Kidney epithelial cell (primary cell): ENCODE measurements at places on chromosomes 6 and 20. TPM values are rescaled to one million over a fixed set of nuclear protein-coding genes. Genes with fewer than 3 reads are reported as not detected.

Gene SASH1
- 12.1 and 13.8 TPM in 2 replicates for total RNA-seq

Gene SUPT3H
- total RNA-seq = 18.3 and 25.1 TPM in 2 replicates

Gene SOD2
- total RNA-seq = 482 and 495 TPM in 2 replicates

Gene MUCL3
- total RNA-seq = not detected in 2 replicates

DNA sequence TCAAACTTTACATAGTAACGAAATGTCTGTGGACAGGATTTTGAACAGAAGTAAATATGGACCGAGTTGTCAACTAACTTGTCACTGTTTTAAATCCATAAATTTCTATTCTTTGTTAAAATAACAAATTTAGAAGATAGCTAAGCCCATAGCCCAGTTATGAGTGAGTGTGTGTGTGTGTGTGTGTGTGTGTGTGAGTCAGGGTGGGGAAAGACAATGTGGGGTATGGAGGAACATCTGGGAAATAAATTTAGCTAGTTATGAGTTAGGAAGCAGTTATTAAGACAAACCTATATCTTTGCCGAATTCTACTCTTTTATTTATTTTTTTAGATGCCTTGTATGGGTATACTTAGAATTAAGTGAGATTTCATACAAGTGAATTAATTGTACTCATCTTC lies 9.0 kb downstream of the TPBG start:
- no peak for DNase-seq

GRCh38 chr6:24719125-24719971 lies at the start of gene C6orf62:
Gene C6orf62, minus strand, starts transcription at chr6:24719154. Its CDS starts 486 bp downstream, at chr6:24718668.
- no peak for DNase-seq

DNA sequence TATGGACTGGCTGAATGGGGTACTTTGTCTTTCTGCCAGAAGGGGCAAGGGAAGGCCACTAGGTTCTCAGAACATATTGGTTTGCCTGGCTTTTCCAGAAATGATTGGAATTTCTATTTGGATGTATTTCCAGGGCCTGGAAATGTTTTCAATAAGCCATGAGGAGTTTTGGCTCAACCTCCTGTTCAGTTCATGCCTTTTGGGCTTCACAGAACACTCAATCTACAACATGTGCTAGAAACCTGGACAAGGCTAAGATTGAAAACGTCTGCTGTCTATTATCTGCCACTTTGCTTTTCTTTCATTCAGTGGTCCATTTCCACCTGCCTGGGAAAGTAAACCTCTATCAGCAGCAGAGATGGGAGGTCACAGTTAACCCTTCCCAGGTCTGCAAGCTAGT lies 793.4 kb downstream of the TENT5A start:
- DNase-seq = no peak

DNA sequence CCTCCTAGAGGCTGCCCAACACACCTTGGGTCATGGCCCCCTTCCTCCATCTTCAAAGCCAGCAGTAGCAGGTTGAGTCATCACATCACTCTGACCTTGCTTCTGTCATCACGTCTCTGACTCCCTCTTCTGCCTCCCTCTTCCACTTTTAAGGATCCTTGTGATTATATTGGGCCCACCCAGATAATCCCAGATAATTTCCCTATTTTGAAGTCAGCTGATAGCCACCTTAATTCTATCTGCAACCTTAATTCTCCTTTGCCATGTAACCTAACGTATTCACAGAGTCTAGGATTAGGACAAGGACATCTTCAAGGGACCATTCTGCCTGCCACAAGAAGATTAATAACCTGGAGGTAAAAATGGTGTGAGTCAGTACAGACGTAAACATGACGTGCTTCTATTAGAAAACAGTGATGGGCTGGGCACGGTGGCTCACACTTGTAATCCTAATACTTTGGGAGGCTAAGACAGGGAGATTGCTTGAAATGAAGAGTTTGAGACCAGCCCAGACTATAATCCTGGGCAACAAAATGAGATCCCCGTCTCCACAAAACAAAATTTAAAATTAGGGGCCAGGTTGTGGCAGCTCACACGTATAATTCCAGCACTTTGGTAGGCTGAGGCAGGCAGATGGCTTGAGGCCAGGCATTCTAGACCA lies 3.3 kb downstream of the ZSWIM3 start:
- DNase-seq = no peak

DNA sequence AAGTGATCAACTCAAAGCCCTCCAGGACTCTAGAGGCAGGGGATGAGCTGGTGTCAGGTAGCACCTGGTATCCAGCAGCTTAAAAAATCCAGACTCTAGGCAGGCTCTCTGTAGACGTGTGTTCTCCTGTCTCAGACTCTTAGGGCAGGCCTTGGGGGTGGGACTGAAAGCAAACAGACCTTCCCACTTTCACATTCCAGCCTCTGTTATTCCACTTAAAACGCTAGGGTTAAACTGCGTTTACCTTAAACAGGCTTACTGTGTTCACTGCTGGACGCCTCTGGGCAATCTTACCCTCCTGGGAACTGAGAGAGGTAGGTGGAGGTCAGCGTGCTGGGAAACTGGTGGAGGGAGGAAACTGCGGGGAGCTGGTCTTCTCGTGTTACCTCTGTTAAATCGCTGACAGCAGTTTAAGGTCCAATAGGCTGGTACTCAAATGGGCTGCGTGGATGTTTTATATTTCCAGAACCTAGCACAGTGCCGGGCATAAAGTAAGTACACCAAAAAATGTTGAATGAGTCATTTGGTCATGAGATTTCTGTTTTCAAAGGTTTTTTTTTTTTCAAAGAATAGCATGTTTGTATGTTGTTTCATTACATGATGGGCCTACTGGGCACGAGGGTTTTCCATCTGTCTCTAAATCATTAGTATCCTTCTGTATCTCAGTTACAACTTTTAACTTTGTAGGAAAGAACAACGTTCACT lies at the start of gene GCNT2:
TSS of gene GCNT2 (plus strand) at position 248 of the 705 bp plus-strand sequence. CDS start 7,561 bp downstream, outside the sequence.
- no peak for DNase-seq

DNA sequence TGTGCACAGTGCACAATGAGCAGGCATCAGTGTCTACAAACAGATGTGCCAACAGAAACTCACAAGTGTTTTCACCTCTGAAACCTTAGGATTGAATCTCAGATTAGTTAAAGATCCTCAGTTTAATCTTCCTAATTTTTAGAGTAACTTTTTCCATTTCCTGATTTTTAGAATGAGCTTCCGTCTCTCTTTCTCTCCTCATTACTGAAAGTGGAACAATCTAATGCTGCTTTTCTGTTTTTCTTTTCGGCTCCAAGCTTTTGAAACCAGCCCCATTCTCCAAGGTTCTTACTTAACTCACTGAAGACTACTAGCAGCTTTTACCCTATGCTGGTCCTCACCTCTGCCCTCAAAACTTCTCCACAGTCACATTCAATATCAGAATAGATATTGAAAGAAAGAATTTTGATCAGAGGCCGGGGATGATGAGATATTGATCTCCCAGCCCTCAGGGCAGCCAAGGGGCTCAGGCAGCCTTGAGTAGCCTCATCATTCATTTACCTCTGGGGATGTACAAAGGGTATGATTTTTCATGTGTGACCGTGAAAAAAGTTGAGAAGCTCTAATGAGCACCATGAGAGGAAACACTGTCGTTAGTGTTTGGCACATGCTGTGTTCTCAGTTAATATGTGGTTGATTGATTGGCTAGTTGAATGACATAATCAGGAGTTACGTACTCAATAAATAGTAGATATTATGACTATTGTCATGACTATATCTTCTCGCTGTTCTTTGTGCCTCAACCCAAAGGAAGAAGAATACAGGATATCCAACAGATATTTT lies 11.9 kb upstream of the STK38 start:
- no peak for DNase-seq

DNA sequence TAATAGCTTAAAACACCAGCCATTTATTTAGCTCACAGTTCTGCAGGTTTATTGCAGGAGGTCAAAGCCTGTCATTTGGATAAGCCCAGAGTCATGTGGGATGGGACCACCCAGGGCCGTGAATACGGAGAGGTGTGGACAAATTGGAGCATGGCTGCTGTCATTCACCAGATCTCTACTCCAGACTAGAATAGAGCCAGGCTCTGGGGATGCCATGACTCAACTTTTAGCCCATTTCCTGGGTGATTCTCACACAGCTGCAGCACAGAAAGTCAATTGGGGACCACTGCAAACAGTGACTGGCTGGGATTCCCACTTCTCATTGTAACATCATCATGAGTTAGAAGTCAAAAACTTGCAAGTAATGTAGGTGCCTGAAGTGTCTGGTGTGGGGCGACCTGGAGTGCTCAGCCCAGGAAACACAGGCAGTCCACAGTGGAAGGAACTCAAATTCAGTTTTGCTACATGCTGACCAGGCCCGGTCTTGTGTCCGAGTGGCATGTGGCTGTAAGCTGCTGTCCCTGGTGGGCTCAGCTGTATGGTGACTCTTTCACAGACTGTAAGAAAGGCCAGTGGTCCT lies 174.3 kb downstream of the SCP2D1 start:
- no peak for DNase-seq

DNA sequence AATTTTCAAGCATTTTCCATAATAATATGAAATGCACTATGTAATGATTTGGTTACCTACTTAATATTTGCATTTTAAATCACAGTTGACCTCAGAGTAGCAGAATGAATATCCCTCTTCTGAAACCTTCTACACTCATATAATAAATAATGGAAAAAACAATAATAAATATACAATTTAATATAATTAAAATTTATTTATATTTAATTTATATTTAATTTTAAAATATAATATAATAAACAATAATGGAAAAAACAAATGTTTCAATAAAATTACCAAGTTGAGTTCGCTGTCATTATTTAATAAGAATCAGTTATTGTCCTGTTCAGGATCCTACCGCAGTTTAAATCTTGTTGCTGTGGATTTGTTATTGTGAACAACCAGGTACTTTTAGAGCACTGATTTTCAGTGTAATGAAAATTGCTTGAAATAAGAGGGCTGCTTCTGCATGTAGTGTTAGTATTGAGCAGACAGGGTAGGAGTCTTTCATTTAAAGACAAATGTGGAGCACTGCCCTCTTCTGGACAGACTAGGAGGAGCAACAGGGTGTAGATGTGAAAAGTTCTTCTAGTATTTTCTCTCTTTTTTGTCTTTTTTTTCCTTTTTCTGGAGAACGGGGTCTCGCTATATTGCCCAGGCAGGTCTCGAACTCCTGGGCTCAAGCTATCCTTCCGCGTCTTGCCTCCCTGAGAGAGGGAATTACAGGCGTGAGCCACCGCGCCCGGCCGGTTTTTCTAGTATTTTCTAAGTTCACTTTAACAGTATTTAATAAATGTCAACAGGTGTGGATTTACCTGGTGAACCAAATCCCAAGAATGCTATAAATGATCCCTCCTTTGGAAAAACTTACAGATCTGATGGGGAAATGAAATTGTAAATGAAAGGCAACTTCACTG lies 13.6 kb downstream of the TRAPPC3L start:
- DNase-seq = peak; percentile 35

GRCh38 chr20:18252597-18253451 lies 35.5 kb upstream of the ZNF133 start:
- peak; percentile 45 for DNase-seq

GRCh38 chr20:63947638-63948456 lies 8.4 kb downstream of the UCKL1 start:
- DNase-seq = no peak

GRCh38 chr6:54135665-54136369 lies 24.6 kb downstream of the MLIP start:
- DNase-seq = no peak

DNA sequence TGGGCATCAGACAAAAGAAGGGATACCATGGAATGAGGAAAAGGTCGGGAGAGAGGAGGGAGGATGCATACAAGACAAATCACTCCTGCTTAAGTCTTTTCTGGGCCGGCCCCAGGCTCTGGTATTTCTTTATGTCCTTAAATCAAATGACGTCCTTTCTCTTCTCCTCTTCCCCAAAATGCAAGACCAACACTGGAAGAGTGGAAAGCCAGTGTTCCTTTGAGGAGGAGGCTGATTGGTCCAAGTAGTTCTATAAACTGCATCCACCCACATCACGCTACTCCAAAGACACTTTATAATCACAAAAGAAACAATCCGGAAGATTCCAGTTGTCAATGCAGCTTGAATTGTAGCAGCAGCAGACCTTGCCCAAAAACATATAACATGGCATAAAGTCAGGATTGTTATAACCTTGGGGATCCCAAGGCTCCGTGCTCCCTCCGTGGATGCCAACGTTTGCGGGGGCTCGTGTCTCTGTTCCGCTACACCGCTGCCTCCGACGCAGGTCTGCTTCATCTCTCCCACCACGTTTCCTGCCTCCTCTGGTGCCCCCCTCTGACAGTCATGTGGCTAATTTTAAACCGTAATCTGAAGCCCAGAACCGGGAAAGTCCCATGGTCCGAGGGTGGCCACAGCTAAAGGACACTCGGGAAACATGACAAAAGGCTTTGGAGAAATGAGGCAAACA lies 47.1 kb downstream of the MCUR1 start:
- DNase-seq = peak; percentile 9

- DNase-seq = peak; percentile 65
Observed at GRCh38 chr6:30682143-30683117, 4.0 kb downstream of the PPP1R18 start.
